Coronary artery (tissue), 2 donors: ENCODE measurements at places on chromosomes 16 and 17.

DNA sequence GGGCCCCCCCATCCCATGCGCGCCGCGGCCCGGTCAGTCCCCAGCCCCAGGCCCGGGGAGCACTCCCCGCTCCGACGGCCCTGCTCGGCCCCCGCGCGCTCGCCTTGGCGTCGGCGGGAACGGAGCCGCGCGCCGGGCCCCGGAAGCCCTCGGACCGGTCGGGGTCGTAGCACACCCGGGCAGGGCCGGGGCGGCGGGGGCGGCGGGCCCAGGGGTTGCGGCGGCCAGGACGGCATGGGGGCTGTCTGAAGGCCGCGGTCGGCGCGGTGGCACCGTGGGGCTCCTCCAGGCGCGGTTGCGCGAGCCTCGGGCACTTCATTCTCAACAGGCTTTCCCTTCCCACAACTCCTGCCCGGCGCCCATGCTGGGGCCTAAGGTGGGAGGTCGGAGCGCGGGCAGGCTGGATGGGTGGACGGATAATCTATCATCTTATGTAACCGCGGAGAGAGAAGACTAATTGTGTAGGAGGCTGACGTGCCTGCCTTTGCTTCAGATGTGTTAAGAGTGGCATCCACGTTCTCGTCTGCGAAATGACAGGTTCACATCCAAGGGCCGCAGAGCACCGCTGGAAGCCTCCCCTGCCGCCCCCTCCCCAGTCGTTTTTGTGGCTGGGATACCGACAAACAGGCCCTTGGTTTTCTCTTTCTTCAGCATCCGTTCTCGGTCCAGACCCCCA lies 708 bp downstream of the BAIAP2 start:
- no peak for DNase-seq

GRCh38 chr16:73956587-73957494 lies 339.8 kb upstream of the PSMD7 start:
- DNase-seq, result no peak

DNA sequence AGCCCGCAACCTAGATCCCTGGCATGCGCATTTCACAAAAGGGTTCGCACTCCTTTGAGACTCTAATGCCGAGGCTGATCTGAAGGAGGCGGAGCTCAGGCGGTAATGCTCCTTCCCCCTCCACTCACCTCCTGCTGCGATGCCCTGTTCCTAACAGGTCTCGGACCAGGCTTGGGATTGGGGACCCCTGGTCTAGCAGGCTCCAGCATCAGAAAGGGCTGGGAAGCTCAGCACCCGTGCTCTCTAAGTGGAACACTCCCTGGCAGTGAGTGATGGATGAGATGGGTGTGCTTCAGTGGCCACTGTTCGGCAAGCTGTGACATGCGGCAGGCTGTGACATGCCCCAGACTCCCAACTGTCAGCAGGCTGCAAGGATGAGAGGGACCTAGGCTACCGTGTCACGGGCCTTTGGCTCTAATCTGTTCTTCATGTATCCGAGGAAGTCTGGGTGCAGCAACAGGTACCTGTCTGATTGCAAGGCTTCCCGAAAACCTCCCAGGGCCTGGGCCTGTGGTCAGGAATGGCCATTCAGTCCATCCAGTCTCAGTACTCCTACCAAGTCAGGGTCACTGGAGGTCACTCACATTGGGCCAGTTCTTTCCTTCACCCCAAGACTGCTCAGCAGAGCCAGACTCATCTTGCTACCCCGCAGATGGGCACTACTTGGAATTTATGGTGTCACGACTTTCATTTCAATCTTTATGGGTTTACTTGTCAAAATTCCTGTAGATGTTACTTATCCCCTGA lies 1.3 kb upstream of the ST6GALNAC2 start:
- no peak for DNase-seq

GRCh38 chr16:49742428-49743202 lies 113.3 kb downstream of the ZNF423 start:
- DNase-seq, result no peak

DNA sequence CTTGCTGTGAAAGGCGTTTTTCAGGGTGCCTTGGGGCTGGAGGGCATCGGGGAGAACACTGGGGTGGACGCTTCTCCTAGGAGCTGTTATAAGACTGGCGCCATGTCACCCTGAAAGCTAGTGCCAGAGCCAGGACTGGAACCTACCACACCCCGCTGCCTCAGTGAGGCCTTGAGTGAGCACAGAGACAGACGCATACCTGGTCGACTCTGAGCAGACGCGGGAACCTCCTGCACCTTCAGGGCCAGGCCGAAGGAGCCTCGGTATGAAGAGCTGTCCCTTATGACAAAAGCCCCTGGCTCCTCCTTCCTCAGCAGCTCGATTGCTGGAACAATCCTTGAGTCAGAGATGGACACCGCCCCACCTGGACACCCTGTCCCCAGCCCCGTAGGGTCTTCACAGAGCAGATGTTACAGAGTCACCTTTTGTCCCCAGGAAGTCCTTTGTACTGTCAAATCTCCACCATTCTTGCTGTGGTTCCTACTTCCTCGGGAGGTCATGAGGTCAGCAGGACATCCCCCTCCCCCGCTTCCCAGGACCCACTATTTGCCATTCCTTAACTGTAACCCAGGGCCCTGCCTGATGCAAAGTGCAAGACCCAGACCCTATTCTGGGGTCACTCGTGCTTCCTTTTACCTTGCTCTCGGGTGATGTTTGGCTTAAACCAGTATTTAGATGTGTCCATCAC lies 17.0 kb downstream of the TNS4 start:
- no peak for DNase-seq

- DNase-seq, result no peak
Observed at GRCh38 chr17:75899353-75899752, 2.6 kb upstream of the TRIM65 start.

DNA sequence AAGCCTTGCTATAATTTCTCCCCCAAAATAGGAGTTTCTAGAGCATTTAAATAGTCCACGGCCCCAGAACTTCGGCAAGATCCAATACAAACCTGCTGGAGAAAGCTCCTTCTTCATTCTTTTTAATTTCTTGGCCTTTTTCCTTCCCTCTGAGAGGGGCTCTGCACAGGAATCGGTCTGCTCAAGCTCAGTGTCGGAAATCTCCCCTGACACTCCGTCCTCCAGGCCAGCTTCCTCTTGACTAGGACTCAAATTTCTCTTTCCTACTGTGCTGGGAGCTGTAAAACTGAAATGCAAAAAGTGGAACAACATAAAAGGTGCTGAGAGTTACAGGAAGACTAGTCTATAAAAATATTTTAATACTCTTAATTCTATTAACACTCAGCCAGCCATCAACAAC lies 183.3 kb downstream of the PARN start:
- no peak for DNase-seq

- DNase-seq, result no peak
Observed at GRCh38 chr17:40727447-40728231, 24.1 kb upstream of the KRT24 start.

- no peak for DNase-seq
Observed at GRCh38 chr17:970364-970763, 9.2 kb downstream of the NXN start.

GRCh38 chr17:69495787-69496186 lies 81.3 kb downstream of the MAP2K6 start:
- DNase-seq, result no peak

GRCh38 chr17:33531311-33531710 lies 238.2 kb upstream of the ASIC2 start:
- no peak for DNase-seq

- DNase-seq, result no peak
Observed at GRCh38 chr16:56967733-56968132, 6.0 kb downstream of the CETP start.

DNA sequence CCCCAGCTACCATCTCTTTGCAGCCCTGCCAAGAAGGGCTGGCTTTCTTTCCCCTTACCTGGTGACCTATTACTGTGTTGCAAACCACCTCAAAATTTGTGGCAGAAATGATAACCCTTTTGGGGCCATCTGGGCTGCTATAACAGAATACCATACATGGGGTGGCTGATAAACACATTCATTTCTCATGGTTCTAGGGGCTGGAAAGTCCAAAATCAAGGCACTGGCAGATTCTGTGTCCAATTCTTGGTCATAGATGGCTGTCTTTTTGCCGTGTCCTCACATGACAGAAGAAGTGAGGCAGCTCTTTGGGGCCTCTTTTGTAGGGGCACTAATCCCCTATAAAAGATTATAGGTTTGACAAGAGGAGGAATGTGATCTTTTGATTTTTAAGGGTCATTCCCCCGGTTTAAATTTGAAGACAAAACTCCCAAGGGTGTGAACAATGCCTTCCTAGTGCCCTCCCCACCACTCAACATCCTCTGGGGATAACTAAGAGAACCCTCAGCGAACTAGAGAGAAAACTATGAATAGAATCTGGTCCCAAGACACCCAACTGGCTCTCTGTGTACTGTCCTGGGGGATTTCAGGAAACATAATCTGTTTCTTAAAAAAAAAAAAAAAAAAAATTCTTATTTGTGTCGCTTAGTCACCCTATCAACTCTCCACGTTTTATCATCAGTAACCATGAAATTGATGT lies 1.7 kb upstream of the METTL22 start:
- no peak for DNase-seq

DNA sequence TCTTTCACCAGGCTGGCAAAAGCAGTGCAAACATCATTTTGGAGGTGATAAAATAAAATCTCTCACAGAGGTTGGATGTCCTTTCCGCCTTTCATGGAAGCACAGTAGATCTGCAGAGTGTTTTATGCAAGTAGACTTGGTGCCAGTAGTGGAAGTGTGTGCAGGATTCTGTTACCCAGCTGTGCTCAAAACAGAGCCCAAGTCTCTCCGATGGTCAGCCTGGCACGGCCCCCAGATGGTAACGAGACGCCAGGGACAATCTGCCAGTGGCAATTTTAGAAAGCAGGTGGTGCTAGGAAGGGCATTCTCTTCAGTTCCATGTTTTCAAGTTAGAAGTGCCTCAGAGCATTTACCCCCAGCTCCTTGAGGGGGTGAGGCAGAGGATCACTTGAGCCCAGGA lies 1.5 kb upstream of the MTHFSD start:
- DNase-seq, result no peak

DNA sequence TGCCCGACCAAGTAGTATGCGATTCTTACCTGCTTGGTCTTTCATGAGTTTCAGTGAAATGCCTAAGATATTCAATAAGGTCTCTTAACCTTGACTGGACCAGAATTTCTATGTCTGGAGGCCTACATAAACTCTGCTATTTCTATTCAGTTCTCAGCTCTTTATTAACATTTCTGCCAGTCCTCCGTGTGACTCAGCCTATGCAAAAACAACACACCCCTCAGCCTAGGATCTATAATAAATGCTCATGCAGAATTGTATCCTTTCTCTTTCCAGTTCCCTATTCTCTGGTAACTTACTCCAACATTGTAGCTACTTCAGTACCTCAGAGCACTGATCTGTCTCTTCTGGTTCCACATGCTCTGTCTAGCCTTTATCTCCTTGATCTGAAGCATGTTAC lies 1507.4 kb downstream of the CDH11 start:
- DNase-seq, result no peak

GRCh38 chr16:12646098-12646489 lies 157.6 kb downstream of the CPPED1 start:
- DNase-seq, result no peak

GRCh38 chr17:76560877-76561221 lies 21.0 kb downstream of the PRCD start:
- DNase-seq, result no peak

DNA sequence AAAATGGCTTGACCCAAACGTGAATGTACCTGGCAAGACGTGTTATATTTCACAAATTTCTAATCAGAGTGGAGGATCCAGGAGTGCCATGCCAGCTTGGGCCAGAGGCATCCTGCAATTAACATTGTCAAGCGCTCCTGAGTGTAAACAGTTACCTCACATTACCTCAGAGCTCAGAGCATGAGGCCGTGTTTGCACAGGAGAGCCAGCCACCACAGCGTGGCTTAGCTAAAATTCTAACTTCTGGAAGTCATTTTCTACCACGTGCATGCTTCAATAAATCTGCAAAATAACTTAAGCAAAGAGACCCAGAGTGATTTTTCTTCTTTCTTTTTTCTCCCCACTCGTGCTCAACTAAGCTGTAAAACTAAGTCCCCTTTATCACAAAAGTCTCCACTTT lies 769.0 kb downstream of the KCNJ2 start:
- DNase-seq, result no peak

DNA sequence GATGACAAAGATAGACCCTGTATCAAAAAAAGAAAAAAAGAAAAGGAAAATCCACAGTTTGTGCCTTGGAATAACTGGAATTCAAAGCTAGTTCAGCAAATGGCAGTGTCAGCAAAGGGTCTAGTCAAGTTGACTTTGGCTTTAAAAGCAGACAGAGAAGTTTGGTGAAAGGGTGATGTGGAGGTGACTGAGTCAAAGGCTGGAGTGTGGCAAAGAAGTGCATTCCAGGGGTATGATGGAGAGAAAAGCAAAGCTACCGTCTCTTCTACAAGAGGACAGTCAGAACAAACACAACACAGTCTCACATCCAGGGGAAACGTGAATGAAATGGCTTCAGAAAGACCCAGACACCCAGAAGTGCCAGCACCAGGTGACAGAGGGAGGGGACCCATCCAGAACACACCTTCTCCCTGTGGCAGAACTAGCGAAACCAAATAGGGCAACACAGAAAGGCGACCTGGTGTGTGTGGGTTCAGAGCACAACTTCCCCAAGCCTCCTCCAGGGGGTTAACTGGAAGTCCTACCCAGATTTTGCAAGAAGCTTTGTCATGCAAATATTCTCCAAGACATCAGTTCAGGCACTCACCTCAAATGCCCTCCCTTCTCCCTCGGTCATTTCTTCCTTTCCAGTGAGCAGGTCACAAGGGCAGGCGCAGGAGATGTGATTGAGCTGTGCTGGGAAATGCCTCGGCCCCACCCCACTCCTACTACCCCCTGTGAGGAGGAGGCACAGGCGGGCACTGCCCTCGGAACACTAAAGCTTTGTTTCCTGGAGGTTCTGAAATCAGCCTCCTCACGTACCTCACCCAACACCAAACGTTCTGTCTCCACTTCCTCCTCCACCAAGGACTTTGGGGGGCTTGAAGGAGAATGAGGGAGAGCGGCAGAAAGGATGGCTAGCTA lies 481.9 kb downstream of the SOX9 start:
- DNase-seq, result no peak
